ENCODE measurements at places on chromosomes 16 and 17.

- no peak for DNase-seq
These were observed 9.0 kb downstream of the FNDC8 start for GRCh38 chr17:35130392-35130791.

- no peak for DNase-seq
These were observed 10.4 kb upstream of the DYNLL2 start for GRCh38 chr17:58072862-58073261.

DNA sequence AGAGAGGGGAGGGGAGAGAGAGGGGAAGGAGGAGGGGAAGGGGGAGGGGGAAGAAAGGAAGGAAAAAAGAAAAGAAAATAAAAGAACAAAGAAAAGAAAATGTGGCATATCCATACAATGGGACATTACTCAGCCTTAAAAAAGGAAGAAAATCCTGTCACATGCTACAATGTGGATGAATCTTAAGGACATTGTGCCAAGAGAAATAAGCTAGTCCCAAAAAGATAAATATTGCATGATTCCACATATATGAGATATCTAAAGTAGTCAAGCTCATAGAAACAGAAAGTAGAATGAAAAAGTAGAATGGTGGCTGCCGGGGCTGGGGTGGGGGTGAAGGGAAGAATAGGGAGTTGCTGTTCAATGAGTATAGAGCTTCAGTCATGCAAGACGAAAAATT lies 40.4 kb downstream of the CNGB1 start:
- no peak for DNase-seq

DNA sequence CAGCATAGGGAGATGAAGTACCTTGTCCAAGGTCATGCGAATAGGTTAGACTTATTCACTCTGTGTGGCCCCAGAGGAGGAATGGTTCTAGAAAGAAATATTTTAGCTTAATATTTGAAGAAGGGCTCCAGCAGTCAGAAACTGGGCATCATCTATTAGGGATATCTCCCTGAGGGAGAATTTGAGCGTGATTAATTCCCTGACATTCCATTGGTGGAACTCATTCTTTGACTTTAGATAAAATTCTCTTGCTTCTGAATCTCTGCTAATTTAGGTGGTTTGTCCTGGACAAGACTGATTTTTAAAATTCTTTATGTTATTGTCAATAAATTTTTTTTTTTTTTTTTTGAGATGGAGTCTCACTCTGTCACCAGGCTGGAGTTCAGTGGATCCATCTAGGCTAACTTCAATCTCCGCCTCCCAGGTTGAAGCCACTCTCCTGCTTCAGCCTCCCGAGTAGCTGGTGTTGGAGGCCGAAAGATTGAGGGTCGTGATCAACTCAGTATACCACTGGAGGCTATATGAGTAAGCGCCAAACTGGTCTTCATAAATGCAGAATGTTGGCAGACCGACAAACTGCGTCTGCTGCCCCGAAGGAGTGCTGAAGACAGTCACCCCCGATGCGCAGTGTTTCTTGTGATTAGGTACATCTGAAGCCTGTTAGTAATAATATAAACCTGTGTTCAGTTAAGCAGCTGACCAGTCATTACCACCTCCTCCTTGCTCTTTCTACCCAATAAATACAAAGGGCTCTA lies 267.9 kb upstream of the HSBP1 start:
- DNase-seq: no peak

Data from activated CD8-positive, alpha-beta T cell treated with anti-CD3 and anti-CD28 coated beads for 36 hours (primary cell).